Activated naive CD4-positive, alpha-beta T cell (primary cell): ENCODE measurements at places on chromosomes 6 and 20.

GRCh38 chr6:16947375-16948015, 154.4 kb upstream of the STMND1 start:
- no peak for DNase-seq

GRCh38 chr6:166438211-166438861, 55.6 kb upstream of the MPC1 start:
- no peak for DNase-seq

GRCh38 chr6:117504478-117505144, 22.1 kb downstream of the DCBLD1 start:
- no peak for DNase-seq

DNA sequence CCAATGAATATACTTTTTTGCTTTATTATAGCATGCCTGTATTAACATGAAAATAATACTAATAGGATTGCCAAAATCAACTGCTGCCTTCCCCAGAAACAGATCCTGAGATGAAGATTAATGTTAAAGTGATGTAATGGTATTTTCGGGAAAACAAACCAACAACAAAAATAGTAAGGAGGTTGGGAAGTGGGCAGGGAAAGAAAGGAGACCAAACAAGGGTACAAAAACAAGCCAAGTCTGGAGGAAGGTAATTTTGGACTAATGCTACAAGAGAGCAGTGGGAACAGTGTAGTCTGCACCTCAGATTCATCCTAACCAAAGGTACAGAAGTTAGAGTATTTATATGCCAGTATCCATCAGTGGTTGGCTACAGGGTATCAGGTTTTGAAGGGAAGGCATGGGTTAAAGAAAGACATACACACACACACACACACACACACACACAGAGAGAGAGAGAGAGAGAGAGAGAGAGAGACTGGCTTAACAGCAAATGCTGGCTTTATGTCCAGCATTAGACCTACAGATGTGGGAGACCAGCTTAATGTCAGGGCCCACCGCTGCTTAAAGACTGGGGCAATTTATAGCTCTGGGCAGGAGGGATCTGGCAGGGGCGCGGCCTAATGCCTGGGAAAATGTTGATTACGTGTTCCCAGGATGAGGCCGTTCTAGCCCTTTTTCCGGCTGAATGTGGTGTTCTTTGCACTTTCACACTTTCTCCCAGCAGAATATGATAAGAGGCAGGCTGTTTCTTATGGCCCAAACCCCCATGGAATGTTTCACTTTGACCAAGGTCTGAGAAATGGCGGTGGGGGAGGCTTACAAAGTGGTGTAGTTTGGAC, 3.8 kb upstream of the SLC17A1 start:
- DNase-seq: no peak
